EL (cell line): ENCODE measurements at places on chromosomes 2 and 18.

DNA sequence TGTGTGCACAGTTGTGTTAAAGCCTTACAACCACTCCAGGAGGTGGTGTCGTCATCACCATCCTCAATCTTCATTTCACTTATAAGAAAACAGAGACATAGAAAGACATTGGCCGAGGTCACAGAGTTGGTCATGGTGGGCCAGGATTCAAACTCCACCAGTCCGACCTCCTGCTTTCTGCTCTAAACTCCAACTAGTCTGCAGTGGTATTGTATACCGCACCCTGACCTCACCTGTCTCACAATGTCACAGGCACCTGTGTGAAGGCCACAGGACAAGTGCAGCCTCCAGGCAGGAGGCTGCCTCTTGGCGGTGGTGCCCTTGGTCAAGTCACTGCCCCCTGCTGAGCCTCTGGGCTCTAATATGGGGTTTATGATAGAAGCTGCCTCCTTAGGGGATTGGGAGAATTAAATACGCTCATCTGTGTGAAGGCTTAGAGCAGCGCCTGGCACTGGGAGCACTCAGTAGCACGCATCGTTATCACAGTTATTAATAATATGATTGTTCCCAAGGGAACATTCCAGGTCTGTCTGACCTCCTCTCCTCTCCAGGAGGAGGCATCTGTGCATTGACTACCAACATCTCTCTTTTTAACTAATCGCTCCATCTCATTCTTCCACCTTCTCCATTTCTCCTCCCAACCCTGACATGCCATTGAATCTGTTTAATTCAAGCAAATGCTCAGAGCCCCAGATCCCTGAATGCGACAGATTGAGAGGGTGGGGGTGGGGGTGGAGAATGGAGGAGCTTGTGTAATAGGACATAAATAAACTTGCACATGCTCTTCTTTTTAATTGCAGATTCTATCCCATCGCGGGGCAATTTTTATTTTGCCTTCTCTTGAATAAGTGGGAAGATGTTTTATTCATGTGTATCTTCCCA lies 112.7 kb downstream of the MCFD2 start:
- no peak for DNase-seq

- DNase-seq: peak; percentile 79
Measured at GRCh38 chr2:191894681-191895147, 47.8 kb upstream of the CAVIN2 start.

DNA sequence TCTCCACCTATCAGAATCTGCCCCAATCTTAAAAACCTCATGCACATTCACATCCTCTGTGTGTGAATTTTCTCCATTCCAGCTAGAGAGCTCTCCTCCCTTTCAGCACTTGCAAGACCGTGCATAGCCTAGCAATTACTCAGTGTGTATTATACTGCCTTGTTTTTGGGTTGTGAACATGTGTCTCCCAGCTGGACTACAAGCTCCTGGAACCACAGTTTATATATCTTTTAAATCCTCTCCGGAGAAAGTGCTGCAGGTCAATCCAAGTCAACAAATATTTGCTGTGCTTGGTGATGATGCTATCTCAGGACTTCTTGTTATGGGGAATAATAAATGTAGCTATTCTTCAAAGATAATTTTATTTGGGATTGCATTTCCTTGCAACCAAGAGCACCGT lies 58.2 kb upstream of the MEX3C start:
- no peak for DNase-seq

GRCh38 chr2:208142240-208142924 lies 3.6 kb downstream of the CRYGB start:
- peak; percentile 5 for DNase-seq

DNA sequence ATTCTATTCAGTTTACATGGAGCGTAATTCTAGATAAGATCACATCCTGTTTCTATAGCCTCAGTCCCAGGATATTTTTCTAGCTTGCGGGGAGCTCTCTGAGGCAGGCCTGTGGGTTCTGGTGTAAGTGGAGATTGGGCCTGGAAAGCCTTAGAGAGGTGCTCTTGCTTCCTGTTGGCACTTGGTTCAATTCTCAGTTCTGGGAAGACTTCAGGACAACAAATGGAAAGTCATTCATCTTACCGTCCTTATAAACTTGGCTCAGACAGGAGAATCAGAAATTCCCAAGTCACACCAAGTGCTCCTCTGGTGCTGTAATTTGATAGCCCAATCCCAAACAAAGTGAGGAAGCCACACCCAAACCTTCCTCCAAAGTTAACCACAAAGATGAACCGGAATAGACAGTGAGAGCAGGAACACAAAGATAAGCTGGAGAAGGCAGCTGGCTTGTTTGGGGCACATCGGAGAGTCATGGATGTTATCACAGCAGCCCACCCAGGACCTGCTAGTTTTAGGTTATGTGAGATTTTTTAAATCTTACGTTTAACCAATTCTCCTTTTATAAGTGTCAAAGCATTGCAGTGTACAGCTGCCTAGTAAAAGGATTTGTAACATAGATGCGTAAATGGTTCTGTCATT lies 144.3 kb upstream of the MAP3K20 start:
- DNase-seq: peak; percentile 58

DNA sequence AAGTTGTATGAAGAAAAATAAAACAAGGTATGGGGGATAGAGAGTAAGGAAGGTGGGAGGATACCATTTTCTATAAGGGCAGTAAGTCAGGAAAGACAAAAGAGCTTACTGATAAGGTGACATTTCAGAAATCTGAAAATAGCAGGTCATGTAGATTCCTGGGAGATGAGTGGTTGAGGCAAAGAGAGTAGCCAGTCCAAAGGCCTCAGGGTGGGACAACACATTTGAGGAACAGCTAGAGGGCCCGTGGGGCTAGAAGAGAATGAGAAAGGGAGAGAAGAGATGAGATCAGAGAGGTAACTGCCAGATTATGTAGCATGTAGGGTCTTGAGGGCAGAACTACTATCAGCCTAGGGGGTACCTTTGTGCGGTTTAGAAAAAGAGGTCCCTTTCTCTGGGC lies 2.9 kb downstream of the CLHC1 start:
- DNase-seq: no peak

- no peak for DNase-seq
Measured at GRCh38 chr2:118832071-118832790, 15.2 kb downstream of the EN1 start.

- peak; percentile 45 for DNase-seq
Measured at GRCh38 chr2:39059366-39059952, 61.4 kb downstream of the SOS1 start.

GRCh38 chr2:107242811-107243210 lies 356.8 kb upstream of the ST6GAL2 start:
- DNase-seq: no peak

DNA sequence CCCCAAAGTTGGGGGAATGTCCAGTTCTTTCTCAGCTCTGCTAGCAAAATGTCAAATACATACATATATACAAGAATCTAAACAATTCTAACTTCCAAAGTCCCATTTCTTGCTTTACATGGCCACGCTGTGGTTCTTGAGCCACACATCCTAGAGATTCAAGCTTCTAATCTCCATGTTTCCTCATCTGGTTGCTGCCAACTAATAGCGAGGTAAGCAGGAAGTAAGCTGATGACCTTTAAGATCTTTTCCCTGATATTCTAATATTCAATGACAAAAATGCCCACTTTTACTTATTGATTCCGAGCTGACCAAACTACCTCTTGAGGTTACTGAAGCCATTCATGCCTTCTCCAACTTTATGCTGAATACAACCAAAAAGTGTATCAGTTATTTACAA lies 3.3 kb downstream of the VPS54 start:
- no peak for DNase-seq

DNA sequence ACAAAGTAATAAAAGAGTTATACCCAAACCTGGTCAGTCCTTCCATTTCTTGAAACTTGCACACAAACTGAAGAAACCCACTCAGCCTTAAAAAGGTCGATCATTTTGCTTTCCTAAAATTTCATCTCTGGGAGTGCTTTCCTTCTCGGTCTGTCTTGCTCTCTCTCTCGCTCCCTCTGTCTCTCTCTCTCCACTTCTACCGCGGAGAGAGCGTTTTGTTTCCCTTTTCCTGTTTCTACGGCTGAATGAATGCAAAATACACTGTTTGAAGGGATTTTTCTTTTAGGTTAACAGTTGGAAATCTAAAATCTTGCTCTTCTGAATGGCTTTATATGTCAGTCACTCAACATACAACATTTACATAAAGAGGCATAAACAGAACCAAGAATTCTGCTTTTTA lies 424.2 kb downstream of the TGIF1 start:
- peak; percentile 17 for DNase-seq

- DNase-seq: no peak
Measured at GRCh38 chr2:119435081-119435952, 3.7 kb downstream of the TMEM37 start.

DNA sequence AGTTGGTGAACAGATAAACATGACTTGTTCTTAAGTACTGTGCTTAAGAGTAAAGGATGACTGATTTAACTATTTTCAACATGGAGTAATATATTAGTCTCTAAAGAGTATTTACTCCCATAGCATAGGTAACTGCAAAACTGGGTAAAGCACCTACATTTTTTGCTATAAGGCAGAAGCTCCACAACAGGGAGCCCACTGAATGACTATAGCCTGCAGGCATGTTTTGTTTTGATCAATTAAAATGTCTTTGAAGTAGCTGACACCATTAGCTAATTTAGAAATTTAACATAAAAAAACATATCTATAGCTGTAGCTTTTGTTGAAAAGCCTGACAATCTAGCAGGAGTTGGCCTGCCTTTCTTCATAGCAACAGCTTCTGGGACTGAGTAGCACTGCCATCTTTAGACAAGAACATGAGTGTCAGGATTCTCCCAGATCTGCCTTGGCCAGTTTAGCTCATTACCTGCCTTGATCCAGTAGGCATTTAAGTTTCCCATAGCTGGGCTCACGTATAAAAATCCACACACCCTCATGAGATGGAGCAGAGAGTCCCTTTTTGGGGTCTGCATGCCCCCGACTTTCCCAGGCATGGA lies 1935.1 kb upstream of the PIK3C3 start:
- no peak for DNase-seq

- no peak for DNase-seq
Measured at GRCh38 chr2:163656622-163657280, 79.1 kb downstream of the FIGN start.

- DNase-seq: peak; percentile 93
Measured at GRCh38 chr2:96241900-96242611, 23.7 kb downstream of the TMEM127 start.

DNA sequence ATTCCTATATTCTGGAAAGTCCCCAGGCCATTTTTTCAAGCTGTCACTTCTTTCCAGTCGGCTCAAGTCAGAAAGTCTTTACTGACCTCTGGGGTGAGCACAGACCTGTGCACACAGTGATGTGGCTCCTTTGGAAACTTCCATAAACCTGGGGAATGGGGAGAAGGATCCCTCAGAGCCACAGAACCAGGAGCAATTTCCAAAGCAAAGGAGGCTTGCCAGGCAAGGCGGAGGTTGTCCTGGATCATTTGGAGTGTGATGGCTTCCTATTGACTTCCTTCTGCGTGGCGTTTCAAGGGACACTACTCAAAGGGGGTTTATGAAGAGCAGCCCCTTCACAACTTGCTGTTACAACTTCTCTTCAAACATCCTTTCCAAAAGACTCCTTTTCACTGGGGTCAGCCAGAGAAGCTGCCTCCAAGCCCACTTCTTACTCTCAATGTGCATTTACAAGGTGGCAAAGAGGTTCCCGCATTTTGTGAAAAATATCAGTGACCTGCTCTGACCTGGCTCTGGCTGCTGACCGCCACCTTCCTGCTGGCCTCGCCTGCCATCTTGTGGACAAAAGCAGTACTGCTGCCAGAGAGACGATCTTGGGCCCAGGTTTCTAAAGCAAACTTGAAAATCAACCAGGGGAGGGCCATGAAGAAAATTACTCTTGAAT lies 18.2 kb upstream of the TMEM247 start:
- DNase-seq: peak; percentile 63

GRCh38 chr18:12281861-12282260 lies 26.2 kb upstream of the TUBB6 start:
- peak; percentile 51 for DNase-seq

GRCh38 chr2:9883897-9884296 lies 40.6 kb downstream of the TAF1B start:
- no peak for DNase-seq

DNA sequence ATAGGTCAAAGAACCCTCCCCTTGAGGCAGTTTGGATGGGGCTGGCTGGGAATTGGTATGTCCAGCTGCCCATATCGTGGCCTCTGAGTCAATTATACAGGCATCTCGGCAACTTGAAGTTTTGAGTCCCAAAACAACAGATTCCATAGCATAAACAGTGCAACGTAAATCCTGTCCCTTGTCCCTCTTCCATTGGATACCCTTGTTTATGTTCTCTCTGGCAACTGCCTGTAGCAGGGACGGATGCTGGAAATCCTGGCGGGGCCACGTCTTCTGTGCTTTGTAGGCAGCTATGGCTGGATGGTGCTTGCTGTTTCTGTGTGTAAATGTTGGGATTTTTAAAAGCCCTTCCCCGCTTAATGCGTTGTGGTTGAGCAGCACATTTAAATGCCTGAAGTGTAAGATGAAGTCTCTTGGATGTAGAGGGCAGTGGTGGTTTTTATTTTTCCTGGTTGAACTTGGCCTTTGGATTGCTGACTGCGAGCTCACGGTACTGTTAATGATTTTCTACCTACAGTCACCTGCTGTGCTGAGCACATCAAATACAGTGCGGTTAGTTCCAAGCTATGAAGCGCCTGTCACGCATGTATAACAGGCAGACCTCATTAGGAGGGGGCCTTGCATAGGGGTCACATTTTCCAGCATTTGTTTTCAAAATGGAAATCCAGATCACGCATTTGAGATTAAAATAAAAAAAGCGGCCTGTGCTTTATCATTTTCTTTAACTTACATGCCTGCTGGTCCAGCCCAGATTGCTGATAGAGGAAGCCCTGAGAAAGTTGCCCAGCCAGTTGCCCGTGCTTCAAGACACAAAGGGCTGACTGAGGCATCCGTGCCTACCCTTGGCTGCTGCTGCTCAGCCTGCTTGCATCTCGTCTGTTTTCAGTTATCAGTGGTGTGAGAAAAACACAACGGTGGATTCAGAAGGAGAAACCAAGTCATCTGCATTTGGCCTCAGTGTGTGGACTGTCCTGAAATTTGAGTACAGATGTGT lies 84.7 kb downstream of the NEDD4L start:
- DNase-seq: no peak
